ENCODE measurements at places on chromosomes 7 and 10. TPM values are rescaled to one million over a fixed set of nuclear protein-coding genes. Genes with fewer than 3 reads are reported as not detected.

The TAF3 gene
- total RNA-seq: 7.3 TPM

The SPAM1 gene
- total RNA-seq: not detected

The BEND7 gene
- total RNA-seq: 35.7 TPM

The JMJD1C gene
- total RNA-seq: 315 TPM

Measured in camera-type eye (tissue), 1 donor.